CD4-positive, alpha-beta T cell treated with Interleukin-17A for 1 hour (primary cell): ENCODE measurements at places on chromosomes 11 and 22.
A peak's percentile ranks its signal among the peaks of the same experiment; 100 is the strongest.

- DNase-seq: no peak
These were observed 475.4 kb downstream of the INSC start for GRCh38 chr11:15590132-15590531.

GRCh38 chr11:94786264-94787126 is 18.3 kb downstream of the AMOTL1 start:
- DNase-seq: peak; percentile 30

- DNase-seq: no peak
These were observed 11.7 kb upstream of the FXYD6 start for GRCh38 chr11:117888139-117888566.

- no peak for DNase-seq
These were observed 17.7 kb downstream of the GRIK4 start for GRCh38 chr11:120529214-120529613.

- no peak for DNase-seq
These were observed 28.5 kb downstream of the UQCR10 start for GRCh38 chr22:29795663-29796062.

DNA sequence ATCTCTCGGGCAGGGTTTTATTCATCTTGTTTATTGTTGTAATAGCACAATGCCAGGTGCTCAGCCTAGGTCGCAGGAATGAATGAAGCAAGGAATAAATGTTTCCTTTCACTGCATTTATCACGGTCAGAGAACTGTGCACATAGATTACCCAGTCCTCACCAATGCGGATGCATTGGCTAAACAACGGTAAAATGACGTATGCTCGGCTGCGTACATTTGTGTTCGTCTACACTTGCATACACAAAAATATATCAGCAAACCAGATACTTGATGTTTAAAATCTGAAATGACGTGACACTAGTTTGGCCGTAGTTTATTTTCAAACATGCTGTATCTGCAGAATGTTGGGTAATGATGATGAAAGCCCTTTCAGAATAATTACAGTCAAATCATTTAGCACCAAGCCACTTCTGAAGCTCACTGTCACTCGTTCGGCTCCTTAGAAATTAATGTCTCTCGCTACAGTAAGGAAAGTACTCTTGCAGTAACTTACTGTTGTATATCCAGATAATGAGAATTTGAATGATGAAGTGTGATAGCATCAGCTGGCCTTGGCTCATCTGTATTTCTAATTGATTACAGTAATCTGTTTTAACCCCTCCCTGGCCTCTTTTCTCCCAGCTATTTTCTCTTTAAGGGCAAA is 268.9 kb downstream of the LRRC4C start:
- no peak for DNase-seq

GRCh38 chr11:43035086-43035485 is 276.7 kb upstream of the API5 start:
- no peak for DNase-seq

GRCh38 chr22:44143105-44143474 is 37.6 kb upstream of the PARVG start:
- DNase-seq: no peak

GRCh38 chr22:19868773-19869471 is 14.2 kb upstream of the GNB1L start:
- DNase-seq: no peak

DNA sequence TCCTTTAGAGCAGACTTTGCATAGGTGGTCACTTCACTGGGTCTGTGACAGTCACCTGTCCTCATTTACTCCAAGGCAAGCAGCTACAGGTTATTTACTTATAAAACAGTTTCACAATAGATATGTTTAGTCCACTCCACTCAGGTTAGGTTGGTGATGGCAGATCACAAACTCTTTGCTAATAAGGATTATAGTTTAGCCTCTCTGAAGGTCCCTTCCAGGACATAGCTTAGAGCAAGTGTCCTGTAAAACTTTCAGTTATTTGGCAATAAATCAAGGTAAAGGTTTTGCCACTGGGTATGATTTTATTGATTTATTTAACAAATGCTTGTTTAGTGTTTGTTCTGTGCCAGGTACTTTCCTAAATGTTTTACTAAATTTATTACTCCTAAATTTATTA is 8.8 kb downstream of the OR6Q1 start:
- DNase-seq: no peak

GRCh38 chr22:22682807-22683667 is 38.6 kb downstream of the GGTLC2 start:
- DNase-seq: no peak

DNA sequence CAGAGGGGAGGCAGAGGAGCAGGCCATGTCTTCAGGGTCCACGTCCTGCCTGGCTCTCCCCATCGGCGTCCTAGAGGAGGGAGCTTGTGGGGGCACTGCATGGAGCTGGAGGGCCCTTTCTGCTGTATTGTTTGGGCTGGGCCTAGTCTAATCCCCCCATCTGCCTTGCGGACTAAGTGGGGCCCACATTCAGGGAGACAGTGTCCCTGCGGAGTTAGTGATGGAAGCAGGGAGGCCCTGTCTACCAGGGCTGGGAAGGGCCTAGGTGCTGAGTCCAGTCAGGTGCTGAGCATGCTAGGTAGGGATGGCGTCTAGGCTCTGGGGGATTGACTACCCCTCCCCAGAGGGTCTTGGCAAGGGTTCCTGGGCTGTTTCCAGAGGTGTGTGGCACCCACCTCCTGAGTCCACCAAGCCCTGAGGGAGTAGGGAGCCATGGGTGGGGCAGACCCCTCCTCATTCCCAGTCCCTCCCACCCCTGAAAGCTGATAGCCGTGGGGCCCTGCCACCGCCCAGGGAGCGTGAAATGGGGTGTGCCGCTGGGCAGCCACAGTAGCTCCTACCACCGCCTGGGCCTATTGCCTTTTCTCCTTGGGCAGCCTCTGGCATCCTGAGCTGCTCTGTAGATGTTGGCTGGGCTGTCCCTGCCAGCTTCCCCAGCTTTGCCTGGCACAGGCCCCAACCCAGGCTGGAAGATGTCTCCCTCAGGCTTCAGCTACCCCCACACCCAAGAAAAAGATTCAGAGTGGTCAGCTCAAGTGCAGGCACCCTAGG is 1.9 kb upstream of the POLD4 start:
- DNase-seq: no peak

DNA sequence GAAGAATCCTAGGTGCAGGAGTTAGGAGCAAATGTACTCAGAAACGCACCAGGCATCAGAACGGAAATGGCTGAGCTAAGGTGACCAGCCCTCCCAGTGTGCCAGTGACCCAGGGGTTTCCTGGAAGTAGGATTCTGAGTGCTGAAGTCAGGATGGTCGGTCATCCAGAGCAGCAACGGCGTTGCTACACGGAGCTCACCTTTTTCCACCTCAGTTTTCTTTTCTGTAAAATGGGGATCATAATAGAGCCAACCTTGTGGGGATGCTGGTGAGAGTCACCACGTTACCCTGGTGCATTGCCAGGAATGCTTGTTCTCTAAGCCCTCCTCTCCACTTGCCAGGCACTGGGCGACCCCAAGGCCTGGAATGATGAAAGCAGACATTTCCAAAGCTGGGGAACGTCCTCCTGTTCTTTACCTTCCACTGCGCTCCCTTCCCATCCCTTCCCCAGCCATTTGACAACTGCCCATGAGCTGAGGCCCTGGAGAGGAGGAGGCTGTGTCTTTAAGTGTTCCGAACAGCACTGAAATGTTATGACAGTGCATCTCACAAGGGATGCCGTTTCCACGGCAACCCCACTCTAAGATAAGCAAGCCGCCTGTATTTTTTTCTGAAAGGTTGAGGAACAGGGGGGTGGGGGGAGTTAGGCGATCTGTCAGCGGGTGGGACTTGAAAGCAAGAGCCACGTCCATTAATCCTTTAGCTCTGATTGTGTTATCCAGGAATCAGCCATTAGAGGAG is 66.8 kb downstream of the TSPAN18 start:
- DNase-seq: no peak
